ENCODE measurements at places on chromosomes 3 and 15. TPM values are rescaled to one million over a fixed set of nuclear protein-coding genes. Genes with fewer than 3 reads are reported as not detected.

The C3orf85 gene
- 21.3 TPM for polyA plus RNA-seq

The ECE2 gene
- not detected for polyA plus RNA-seq

The PLCH1 gene
- 11.0 TPM for polyA plus RNA-seq

The FGF7 gene
- polyA plus RNA-seq, result 20.0 TPM

The ACTRT3 gene
- polyA plus RNA-seq, result 5.4 TPM

The IQSEC1 gene
- 29.8 TPM for polyA plus RNA-seq

Measured in renal cortex interstitium (tissue), 15 donors.